NCI-H2081 treated with DMSO at 0.1 percent for 48 hours (cell line): ENCODE measurements at places on chromosomes 3 and 15.

DNA sequence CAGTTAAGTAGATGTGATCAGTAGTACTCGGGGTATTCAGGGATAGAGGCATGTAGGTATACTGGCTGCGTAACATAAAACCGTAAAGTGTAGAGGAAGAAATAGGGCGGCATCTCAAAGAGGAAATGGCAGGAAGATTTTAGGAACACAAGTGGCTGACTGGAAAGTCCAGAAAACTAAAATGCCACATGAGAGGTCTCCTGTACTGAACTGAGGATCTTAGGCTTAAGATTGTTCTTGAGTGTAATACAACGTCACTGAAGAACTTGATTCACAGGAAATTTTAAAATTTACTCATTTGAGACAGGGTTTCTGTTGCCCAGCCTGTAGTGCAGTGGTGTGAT is 2.3 kb upstream of the LMLN start:
- no peak for DNase-seq

- DNase-seq, result no peak
Measured at GRCh38 chr3:47318916-47319315, 36.2 kb downstream of the KLHL18 start.

- DNase-seq, result no peak
Measured at GRCh38 chr3:32146746-32147211, 40.4 kb downstream of the GPD1L start.

DNA sequence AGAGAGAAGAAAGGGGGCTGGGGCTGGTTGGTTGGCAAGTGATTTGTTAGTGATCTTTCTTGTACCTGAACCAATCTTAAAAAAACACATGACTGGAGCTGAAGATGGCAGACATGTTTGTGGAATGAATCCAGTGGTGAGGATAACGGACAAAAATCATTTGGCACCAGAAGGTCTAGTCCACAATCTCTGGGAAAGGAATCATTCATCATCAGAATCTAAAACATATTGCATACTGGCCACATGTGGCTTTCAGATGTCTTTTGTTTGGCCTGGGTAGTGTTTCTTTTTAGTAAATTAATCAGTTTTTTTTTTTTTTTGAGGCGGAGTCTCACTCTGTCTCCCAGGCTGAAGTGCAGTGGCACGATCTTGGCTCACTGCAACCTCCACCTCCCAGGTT is 5.0 kb downstream of the NEK11 start:
- DNase-seq, result no peak

DNA sequence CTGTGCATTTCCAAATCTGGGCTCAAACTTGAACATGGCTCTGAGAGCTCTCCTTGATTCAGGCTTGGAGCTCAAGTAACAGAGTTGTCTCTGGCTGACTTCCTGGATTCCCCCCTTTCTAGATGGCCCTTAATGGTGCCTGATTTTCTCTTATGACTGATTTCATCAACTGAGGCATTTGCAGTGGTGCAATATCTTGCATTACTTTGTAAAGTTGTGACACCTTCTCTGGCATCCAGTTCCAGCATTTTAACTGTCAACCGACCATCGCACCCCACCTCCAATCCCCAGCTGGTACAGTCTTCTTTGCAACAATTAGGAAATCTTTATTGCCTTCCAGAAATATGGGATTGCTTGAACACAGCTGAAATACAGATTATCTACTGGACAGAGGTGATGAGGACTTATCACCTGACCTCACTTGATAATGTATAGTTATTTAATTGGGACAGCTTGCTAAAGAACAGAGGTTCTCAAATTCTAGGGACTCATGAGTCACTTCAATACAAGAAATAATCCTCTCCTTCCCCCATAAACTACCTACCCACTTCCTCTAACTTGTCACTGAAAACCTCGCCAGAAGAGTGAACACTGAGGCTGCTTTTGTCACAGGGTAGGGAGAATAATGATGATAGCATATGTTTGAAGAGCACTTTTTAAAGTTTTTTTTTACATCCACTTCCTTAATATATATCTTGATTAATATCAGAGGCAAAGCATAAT is 41.8 kb downstream of the FILIP1L start:
- no peak for DNase-seq

DNA sequence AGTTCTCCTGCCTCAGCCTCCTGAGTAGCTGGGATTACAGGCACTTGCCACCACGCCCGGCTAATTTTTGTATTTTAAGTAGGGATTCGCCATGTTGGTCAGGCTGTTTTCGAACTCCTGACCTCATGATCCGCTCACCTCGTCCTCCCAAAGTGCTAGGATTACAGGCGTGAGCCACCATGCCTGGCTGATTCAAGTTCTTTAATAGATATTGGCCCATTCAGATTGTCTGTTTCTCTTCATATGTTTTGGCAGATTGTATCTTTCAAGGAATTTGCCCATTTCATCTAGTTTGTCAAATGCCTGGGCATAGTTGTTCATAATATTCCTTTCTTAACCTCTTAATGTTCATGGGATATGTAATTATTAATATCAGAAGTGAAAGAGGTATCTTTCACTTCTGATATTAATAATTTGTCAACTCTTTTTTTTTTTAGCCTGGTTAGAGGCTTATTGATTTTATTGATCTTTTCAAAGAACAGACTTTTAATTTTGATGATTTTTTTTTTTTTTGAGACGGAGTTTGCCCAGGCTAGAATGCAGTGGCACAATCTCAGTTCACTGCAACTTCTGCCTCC is 40.2 kb upstream of the ZFAND6 start:
- DNase-seq, result no peak

DNA sequence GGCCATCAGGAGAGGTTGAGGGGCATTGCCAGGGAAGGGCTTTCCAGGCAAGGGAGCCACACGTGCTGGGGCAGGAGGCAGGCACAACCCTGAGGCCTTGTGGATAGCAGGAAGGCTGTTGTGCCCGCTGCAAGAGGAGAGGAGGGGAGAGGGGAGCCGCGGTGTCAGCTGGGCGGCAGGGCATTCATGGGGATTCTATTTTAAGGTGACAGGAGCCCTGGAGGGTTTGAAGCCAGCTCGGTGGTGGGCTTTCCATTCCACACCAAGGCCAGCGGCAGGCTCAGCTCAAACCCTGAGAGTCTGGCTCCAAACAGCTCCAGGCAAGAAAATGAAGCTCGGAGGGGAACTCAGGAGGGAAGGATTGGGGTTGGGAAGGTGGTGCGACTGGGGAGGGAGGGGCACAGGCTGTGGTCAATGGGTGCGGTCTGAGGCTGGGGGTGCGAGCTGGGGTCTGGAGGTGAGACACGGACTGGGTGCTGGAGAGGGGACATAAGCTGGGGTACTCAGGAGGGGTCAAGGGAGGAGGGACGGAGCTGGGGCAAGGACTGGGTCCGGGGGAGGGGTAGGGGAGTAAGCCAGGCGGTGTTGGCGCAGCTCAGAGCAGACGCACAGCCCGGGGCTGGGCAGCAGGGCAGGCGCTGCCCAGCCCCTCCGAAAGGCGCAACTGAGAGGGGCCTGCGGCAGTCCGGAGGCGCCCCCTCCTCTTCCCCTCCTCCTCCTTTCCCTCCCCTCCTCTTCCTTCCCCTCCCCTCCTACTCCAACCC is 43.4 kb downstream of the TPRA1 start:
- no peak for DNase-seq

DNA sequence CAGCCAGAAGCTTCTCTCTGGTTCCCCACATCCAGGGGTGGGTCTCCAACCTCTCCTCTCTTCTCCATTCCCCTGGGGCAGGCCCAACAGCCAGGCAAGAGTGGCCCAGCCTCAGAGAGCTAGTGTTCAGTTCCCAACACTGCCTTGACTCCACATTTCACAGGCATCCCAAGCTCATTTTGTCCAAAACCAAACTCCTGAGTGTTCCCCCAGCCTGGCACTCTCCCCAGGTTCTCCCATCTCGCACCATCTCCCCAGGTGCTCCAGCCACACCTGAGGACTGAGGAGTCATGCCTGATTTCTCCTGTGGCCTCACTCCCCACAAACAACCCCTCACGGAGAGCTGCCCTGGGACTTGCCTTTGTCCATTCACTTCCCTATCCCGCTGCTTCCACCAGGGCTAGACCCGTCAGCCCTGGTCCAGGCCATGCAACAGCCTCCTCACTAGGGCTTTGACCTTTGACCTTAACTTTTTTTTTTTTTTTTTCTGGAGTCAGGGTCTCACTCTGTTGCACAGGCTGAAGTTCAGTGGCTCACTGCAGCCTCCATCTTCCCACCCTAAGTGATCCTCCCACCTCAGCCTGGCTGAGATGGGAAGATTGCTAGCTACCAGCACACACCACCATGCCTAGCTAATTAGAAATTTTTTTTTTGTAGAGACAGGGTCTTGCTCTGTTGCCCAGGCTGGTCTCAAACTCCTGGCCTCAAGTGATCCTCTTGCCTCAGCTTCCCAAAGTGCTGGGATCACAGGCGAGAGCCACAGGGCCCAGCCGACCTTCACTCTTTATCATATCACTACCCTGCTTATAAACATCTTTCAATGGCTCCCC is 3.9 kb upstream of the CSK start:
- no peak for DNase-seq

DNA sequence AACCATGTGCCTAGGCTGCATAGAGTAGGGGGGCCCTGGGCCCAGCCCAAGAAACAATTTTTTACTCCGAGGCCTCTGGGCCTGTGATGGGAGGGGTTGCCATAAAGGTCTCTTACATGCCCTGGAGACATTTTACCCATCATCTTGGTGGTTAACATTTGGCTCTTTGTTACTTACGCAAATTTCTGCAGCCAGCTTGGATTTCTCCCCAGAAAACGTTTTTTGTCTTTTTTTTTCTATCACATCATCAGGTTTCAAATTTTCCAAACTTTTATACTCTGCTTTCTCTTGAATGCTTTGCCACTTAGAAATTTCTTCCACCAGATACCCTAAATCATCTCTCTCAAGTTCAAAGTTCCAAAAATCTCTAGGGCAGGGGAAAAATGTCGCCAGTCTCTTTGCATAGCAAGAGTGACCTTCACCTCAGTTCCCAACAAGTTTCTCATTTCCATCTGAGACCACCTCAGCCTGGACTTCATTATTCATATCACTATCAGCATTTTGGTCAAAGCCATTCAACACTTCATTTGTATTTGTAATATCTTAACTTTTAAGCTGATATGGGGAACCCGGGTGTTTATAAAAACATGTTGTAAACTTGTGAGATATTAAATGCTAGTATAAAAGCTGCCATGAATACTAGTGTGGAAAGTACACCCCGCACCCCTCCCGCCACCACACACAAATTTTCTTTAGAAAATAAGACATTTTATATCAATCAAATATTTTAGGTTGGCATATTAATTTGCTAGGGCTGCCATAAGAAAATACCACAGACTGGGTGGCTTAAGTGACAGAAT is 56.0 kb upstream of the PLSCR4 start:
- no peak for DNase-seq

GRCh38 chr3:57978316-57978715 is 29.9 kb upstream of the FLNB start:
- DNase-seq, result no peak

GRCh38 chr3:77053795-77054194 is 13.9 kb downstream of the ROBO2 start:
- DNase-seq, result no peak

GRCh38 chr3:39419742-39420315 is 13.3 kb downstream of the RPSA start:
- no peak for DNase-seq

- no peak for DNase-seq
Measured at GRCh38 chr3:190288836-190289235, 33.4 kb downstream of the CLDN1 start.

DNA sequence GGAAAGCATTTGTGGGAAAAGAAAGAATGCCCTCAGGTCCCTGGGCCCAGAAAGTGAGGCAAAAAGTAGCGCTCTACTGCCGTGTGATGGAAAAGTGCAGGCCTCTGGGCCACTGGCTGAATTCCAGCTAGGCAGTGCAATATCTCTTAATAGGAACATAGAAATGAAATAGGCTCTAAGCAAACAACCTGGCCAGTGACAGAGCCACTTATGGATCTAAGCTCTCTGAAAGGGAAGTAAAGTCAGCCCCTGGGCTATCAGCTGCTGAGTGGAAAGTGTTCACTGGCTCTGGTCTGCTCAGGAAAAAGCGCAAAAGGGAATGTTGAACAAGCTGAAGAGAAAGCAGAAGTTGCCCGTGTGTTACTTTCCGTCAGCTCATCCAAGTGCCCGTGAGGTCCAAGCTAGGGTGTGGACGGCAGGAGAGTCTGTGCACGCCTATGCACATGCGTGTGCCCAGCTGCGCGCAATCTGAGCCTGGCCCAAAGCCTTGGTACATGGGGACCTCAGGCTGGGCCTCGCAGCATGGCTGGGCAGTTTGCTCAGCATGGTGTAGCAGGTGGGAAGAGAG is 74.0 kb upstream of the RAD18 start:
- no peak for DNase-seq

- DNase-seq, result no peak
Measured at GRCh38 chr3:155178810-155179436, 98.8 kb downstream of the MME start.

DNA sequence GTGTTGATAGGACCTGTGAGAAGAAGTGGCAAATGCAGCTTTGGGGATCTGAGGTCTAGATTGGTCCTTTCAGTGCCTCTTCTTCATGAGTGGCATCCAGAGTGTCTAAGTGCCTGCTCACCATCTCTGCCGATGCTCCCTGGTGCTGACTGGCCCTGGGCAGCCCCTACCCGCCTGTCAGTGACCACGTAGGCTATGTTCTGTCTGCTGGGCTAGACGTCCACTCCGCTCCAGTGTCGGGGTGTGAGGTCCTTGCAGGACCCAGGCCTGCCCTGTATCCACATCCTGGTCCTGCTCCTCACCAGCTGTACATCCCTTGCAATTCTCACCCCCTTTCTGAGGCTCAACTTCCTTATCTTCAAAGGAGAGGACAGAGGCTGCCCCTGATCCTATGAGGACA is 48.3 kb upstream of the PRR23E start:
- DNase-seq, result no peak

DNA sequence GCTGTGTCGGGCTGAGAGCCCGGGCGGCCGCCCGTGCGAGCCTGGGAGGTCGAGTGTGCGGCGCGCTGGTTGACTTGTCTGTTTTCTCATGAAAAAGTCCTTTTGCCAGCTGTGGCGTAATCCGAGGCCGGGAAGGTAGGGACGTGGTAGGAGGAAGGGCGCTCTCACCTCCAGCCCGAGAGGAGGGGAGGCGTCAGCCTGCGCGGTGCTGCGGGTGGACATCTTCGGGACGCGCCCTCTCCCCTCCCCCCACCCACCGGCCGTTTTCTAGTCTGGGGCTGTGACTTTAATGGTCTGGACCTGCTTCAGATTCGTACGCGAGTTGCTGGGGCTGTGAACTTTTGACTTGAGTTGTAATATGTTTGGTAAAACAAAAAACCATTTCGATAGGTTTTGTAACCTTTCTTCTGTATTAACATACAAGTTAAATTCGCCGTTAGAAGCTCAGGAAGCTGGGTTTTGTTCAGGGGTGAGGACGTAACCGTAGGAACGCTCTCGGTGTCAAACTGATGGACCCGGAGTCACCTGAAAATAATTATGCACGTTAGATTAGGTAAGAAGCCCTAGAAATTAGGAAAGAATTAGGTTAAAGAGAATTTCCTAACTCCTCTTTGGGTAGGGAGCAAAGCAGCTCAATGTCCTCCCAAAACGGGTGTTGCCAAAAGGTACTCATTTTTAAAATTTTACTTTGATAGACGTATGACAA is 762 bp downstream of the NCK1 start:
- no peak for DNase-seq

GRCh38 chr3:129672412-129672811 is 65.9 kb upstream of the PLXND1 start:
- DNase-seq, result no peak
